Fibroblast of skin of abdomen (primary cell): ENCODE measurements at places on chromosomes 4 and X.

- no peak for DNase-seq
Observed at GRCh38 chrX:19121466-19121865, 802 bp downstream of the ADGRG2 start.

GRCh38 chr4:8221985-8222384 lies 22.9 kb downstream of the SH3TC1 start:
- DNase-seq = no peak

GRCh38 chr4:73763877-73764276 lies 23.5 kb downstream of the CXCL8 start:
- DNase-seq = no peak

- DNase-seq = no peak
Observed at GRCh38 chr4:83378419-83378818, 43.8 kb upstream of the HPSE start.

GRCh38 chr4:178356725-178357124 lies 914.5 kb upstream of the AGA start:
- no peak for DNase-seq

DNA sequence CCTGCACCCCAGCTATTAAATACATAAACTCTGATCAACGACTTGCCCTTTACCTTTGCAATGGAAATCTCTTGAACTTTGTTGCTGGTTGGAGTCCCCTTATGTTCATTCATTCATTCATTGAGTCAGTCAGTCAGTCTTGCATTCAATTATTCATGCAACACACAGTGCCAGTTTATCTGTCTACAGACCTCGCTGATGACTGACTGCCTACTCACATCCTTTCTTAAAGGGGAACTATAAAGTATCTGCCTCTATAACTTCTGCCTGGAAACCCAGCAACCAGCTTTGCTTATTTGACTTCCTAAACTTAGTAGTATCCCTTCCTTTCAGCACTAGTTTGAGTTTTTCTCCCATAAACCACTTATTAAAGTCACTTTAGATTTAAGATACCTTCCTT lies 620.8 kb upstream of the ADGRL3 start:
- no peak for DNase-seq

DNA sequence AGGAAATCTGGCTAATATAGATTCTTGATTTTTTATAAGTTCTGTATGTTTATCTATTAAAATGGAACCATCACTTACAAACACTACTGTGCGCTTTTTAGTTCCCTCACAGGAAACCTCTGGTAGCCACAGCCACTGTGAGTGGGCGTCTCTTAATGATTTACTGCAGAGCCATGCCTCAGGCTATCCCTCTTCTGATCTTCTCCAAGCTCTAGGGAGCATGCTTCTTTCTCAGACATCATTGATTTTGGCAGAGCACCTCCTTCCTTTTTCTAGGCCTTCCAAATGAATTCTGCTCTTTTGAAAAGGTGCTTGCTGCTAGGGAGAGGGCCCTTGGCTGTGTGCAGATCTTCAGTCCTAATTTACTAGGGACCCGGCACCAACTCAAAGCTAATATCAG lies 61.1 kb upstream of the STS start:
- no peak for DNase-seq

GRCh38 chrX:345020-345925 lies 26.7 kb upstream of the GTPBP6 start:
- no peak for DNase-seq

GRCh38 chrX:151713849-151714248 lies 2.0 kb upstream of the FATE1 start:
- no peak for DNase-seq

DNA sequence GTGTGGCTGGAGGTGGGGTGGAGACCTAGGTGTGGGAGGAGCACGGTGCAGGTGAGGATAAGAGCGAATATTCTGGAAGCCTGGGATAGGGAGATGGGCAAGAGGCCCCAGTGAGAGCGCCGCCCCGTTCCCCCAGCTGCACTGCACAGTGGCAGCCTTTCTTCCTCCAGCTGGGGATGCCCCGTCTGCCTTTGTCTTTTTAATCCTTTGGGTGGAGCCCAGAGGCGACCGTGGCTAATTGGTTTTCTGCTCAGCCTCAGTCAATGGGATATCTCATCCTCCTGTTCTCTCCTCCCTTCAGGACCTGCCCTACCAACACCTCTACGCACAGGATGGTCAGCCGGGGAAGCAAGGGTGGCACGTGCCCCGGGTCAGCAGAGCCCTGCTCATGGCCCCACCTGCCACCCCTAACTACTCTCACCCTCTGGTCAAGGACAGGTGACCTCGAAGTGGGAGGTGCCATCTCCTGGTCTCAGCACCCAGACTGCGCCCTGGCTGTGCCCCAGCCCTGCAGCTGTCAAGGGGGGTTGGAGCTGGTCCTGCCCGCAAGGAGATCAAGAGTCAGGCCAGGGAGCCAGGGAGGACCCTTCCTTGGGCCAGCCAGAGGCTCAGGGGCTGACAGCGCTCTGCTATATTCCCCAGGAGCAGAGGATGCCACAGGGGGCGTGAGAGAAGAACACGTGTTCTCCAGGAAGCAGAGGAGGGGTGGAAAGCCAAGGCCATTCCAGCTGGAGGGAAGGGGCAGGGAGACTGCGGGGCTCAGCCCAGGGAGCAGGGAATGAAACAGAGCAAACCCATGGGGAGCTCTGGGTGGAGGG lies 64.0 kb downstream of the ADRA2C start:
- no peak for DNase-seq

DNA sequence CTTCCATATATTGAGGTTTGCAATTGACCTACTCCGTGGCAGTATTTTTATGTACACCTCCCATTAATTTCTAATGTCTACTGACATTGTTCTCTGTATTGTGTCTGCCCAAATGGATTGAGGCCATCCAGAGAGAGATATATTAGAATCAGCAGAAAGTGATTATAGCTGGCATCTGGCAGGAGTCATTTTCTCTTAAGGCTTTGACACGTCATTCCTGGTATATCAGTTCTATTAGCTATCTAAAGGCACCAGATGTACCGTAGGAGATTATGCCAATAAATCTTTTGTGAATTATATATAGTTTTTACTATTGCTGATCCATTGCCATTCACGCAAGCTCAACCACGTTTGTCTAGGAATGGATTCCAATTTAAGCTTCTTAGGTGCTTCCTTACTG lies 1026.4 kb upstream of the IGFBP7 start:
- DNase-seq = no peak

DNA sequence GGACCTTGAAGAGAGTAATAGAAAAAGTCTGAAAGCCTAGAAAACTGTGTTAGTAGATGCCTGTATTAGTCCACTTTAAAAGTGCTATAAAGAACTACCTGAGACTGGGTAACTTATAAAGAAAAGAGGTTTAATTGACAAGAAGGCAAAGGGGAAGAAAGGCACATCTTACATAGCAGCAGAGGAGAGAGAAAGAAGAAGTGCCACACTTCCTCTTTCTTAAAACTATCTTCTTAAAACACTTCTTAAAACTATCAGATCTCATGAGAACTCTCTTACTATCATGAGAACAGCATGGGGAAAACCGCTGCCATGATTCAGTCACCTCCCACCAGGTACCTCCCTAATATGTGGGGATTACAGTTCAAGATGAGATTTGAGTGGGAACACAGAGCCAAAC lies 18.8 kb upstream of the COL25A1 start:
- no peak for DNase-seq

- DNase-seq = no peak
Observed at GRCh38 chr4:165855191-165855590, 17.8 kb upstream of the TLL1 start.

DNA sequence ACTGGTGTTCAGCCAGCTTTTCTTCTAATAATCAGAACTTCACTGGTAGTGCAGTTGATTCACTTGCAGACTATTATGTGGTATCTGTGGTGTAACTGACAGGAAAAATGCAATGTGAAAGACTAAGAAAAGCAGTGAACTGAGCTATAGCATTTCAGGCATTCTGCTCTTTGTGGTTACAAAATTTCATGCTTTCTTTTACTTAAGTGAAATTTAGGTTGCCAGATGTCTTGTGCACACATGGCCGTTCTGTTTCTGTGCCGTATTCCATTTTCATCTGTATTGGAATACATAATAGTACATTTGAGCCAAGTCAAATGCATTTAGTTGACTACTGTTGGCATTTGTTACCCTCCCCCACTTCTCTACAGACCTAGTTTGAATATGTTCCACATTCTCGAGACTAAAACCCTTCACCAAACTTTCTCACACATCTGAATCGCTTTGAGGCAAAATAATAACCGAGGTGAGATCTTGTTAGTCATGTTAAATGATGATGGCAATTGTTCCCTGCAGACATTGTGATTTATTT lies 8.2 kb downstream of the RTL3 start:
- DNase-seq = peak; percentile 89

DNA sequence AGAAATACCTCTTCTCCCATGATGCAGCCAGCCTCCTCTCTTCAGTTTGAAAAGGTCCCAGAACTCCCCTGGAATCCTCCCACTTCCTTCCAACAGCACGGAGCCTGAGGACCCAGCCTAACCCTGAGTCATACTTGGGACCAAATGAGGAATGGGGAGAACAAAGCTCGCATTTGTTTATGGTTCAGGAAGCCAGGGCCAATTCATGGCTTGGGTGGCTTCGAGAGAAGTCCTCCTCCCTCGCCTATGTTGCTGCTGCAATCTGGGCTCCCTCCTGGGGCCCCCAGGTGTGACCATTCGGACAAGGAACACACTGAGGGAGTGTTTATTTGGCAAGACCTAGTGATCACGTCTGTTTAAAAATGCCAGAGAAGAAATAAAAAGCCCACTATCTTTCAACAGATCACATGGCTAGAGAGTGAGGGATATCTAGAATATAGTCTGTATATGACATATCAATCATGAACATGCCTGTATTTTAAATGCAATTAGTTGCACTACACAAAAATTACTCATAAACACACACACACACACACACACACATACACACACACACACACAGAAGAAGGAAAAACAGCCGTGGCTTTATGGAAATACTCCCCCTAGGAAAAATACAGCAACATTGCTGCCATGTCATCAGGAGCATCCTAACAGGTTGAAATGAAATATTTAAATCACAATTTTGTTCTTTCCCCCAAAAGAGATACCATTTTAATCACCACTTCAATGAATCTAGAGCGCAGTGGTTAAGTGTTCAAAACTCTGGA lies 155.7 kb upstream of the MAP3K15 start:
- DNase-seq = peak; percentile 74

DNA sequence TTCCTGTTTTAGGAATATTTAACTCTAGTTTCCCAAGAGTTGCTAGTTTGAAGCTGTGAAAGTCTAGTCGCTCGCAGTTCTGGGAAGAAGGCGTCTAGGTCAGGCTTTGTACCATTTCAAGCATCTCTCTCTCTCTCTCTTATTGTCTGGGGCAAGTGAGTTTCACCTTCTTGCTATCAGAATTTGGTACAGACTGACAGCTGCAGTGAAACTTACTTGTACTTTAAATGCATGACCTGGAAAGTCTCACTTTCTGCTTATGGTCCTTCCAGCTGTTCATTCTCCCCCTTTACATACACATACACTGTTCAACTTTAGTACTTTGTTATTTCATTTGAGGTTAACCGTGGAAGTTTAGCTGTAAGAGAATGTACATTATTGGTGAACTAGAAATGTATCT lies 4.4 kb downstream of the FRMPD4 start:
- no peak for DNase-seq

DNA sequence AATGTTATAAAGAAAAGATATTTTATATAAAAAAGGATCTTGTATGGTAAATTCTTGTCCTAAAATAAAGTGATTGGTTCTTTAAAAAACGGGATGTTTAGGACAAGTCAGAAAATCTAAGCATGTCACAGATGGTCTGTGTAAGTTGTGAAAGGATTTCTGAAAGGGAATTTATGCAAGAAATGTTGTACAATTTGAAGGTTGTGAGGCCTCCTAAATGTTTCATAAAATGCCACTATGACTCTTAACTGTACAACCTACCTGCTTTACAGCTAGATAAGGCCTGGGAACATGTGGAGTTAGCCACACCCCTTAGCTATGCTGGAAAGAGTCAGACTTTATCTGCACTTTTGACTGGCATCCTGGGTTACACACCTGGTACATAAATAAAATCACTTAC lies 951.5 kb upstream of the POU3F4 start:
- DNase-seq = no peak

DNA sequence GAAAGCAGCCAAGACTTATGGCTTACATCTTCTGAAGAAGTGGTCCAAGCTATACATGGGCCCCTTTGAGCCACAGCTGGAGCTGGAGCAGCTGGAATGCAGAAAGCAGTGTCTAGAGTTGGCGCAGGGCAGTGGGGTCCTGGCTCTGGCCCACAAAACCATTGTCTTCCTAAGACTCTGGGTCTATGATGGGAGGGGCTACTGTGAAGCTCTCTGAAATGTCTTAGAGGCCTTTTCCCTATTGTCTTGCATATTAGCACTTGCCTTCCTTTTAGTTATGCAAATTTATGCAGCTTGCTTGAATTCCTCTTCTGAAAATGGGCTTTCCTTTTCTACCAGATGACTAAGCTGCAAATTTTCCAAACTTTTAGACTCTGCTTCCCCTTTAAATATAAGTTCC lies 15.3 kb downstream of the NPY1R start:
- no peak for DNase-seq

DNA sequence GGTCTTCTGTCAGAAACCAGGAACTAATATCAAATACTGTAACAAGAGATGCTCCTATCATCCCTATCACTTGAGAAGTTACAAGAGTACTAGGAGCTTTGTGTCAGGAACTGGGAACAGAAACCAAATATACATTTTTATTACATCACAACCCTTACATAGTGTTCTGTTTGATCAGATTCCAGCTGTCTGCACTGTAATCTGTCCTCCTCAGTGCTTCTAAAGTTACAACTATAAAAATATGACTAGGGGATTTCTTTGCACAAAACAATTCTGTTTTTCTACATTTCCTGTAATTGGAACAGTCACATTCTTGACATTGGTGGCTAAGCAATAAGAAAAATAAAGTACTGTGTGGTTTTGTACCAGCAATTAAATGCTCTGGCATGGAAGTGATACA lies 686.0 kb downstream of the PDHA2 start:
- no peak for DNase-seq

- peak; percentile 71 for DNase-seq
Observed at GRCh38 chrX:13520936-13521335, 48.5 kb upstream of the EGFL6 start.

GRCh38 chr4:60562334-60562733 lies 637.8 kb upstream of the ADGRL3 start:
- no peak for DNase-seq

DNA sequence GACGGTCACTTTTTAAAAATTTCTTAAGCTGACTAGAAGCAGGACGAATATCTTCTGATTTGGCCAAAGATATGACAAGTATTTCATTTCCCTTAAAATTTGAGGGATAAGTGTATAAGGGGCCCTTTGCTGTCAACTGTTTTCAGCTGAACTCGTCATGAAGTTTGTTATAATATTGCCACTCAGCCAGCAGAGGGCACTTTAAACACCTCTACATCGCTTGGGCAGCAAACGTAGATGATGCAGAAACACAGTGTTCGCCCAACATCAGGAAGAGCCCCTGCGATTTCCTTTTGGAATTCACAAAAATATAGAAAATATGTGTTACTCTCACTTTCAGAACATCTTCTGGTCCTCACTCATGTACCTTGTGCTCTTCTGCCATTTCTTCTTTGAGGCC lies 435.7 kb upstream of the FMR1 start:
- DNase-seq = no peak

GRCh38 chr4:42715807-42716482 lies 59.0 kb upstream of the ATP8A1 start:
- DNase-seq = no peak

GRCh38 chr4:27358269-27358668 lies 497.6 kb downstream of the STIM2 start:
- DNase-seq = no peak
